ENCODE measurements at places on chromosomes 4 and X.

DNA sequence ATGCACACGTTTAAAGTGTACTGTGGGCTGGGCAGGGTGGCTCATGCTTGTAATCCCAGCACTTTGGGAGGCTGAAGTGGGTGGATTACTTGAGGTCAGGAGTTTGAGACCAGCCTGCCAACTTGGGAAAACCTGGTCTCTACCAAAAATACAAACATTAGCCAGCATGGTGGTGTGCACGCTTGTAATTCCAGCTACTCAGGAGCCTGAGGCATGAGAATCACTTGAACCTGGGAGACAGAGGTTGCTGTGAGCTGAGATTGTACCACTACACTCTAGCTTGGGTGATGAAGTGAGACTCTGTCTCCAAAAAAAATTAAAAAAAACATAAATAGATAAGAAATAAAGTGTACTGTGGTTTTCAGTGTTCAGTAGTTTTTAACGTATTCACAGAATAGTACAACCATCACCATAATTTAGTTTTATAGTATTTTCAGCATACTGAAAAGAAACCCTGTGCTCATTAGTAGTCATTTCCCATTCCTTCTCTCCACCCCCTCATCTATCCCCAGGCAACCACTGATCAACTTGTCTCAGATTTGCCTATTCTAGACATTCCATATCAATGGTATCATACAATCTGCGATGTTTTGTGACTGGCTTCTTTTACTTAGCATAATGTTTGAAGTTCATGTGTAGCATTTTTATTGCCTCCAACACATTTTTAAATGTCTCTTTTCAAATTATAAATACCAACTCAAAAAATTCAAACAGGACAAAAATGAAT is 19.1 kb downstream of the SLAIN2 start:
- no peak for DNase-seq

DNA sequence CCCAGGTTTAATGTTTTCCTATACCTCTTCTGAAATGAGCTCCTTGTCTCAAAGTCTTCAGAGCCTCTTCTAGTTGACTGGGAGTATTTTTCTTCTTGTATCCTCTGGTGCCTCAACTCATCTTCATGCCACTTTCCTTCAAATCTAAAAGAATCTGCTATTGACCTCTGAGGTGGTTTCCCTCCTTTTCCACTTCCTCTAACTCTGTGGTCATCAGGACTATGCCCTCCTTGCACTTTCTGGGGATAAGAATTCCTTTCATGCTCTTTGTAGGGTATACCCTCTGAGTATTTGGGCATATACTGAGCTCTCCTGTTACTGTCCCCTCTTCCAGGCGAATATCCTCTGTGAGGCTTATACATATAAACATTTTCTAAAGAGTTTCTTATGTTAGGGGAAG is 24.8 kb downstream of the BCLAF3 start:
- no peak for DNase-seq

GRCh38 chr4:121455285-121455684 is 74.5 kb upstream of the QRFPR start:
- no peak for DNase-seq

DNA sequence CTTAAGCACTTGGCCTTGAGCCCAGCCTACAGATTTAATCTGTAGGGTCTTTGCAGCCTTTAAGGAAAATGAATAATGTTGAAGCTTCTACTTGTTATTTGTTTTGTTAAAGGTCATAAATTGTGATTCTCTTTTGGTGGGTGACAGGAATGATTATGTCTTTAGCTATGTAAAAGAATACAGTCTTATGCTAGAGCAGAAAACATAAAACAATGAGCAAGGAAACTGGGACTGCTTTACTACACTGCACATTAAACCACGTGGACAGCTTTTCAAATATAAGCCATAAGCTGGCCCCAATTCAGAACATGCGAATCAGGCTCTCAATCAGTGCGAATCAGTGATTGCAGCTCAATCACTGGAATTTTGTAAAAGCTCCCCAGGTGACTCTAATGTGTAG is 40.9 kb upstream of the TBC1D19 start:
- no peak for DNase-seq

GRCh38 chr4:177508662-177509061 is 66.4 kb upstream of the AGA start:
- no peak for DNase-seq

GRCh38 chr4:54620773-54621172 is 37.0 kb upstream of the KIT start:
- no peak for DNase-seq

DNA sequence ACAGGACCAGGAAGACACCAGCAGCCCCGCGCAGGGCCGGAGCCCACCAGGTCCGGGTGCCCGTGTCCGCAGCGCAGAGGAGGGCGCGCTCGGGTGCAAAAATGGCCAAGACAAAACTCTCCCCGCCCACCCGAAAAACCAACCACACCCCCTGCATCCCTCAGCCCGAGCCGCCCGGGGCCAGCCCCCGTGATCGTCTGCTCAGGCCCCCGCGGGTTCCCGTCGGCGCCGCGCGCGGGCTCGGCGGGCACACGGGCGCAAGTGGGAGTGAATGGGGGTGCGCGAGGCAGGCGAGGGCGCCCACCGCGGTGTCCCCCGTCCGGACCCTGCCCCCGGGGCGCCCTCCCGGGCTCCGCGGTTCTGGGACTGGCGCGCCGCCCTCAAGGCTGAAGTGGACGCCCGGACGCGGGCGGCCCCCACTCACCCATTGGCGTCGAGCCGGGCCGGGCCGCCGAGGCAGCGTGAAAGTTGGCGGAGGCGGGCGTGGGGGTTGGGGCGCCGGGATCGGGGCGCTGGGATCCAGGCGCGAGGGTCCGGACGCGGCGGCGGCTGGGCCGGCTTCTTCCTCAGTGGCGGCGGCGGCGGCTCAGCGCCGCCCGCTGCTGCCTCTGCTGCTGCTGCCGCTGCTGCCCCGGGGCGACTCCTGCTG is 393 bp downstream of the SH3KBP1 start:
- no peak for DNase-seq

GRCh38 chrX:70196961-70197720 is 19.9 kb downstream of the DGAT2L6 start:
- no peak for DNase-seq

DNA sequence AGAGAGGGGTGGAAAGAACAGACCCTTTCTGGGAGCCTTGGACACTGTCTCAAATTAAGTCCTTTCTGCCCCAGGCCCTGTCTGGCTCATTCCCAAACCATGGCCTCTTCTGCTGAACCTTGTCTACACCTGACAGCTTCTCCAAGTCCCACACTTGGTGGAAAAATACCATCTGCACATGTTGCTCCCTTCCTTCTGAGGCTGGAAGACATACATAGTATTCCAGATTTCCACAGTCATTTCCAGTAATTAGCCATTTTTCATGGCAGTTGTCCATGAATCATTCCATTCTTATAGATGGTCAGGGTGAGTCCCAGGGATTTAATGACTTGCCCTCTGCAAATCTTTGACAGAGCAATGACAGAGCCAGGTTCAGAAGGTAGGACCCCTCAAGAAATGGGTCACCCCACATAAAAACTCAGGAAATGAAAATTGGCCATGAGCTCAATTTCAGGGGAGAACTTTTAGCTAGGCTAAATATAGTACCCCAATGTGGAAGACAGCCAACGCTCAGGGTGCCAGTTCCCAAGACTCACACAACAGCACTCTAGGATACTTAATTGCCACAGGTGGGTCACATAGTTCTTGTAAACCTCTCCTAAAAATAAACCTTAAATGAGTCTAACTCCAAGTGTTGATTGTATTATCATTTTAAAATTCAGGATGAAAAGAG is 16.2 kb upstream of the DAPP1 start:
- no peak for DNase-seq
